ENCODE measurements at places on chromosomes 6 and 20.

DNA sequence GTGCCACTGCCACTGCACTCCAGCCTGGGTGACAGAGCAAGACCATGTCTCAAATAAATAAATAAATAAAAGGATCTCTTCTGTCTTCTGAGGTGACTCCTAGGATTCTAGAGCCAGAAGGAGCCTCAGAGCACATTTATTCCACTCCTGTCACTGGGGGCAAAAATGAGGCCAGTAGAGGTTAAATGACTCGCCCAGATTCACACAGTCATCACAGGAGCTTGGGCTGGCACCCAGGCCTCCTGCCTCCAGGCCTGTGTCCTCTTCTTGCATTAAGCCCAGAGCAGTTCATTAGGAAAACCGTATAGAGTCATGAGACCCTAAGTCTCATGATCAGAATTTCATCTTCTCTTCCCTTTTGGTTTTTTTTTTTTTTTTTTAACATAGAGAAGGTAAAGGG lies 243.3 kb downstream of the NRN1 start:
- DNase-seq, result peak; percentile 31

- no peak for DNase-seq
Measured at GRCh38 chr20:33119725-33120720, 40.6 kb downstream of the BPIFB4 start.

- no peak for DNase-seq
Measured at GRCh38 chr20:37066168-37066567, 29.6 kb downstream of the RBL1 start.

DNA sequence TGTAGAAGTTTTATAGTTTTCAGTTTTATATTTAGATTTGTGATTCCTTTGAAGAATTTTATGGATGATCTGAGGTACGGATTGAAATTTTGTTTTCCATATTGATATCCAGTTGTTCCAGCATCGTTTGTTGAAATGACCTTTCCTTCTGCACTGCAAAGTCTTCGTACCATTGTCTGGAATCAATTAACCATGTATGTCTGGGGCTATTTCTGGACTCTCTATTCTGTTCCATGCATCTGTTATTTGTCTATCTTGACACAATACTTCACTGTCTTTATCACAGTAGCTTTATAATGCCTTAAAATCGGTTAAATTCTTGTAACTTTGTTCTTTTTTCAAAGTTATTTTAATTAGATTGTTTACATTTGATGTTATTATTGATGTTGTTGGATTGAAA lies 154.9 kb downstream of the FARS2 start:
- DNase-seq, result no peak

DNA sequence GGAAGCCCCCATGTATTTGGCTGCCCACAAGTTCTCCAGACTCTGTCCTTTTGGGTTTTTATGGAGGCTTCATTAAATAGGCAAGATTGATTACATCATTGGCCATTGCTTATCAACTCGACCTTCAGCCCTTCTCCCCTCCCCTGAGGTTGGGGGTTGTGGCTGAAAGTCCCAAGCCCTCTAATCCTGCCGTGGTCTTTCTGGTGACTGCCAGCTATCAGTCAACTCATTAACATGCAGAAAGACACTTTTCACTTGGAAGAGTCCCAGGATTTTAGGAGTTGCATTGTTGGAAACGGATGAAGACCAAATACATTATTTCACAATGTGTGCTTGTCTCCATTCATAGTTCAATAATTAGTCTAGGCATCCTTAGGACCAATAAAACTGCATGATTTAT lies 9.5 kb downstream of the CDC5L start:
- no peak for DNase-seq

Measured in suppressor macrophage (primary cell).